ENCODE measurements at places on chromosomes 11 and 22.
A peak's percentile ranks its signal among the peaks of the same experiment; 100 is the strongest.

DNA sequence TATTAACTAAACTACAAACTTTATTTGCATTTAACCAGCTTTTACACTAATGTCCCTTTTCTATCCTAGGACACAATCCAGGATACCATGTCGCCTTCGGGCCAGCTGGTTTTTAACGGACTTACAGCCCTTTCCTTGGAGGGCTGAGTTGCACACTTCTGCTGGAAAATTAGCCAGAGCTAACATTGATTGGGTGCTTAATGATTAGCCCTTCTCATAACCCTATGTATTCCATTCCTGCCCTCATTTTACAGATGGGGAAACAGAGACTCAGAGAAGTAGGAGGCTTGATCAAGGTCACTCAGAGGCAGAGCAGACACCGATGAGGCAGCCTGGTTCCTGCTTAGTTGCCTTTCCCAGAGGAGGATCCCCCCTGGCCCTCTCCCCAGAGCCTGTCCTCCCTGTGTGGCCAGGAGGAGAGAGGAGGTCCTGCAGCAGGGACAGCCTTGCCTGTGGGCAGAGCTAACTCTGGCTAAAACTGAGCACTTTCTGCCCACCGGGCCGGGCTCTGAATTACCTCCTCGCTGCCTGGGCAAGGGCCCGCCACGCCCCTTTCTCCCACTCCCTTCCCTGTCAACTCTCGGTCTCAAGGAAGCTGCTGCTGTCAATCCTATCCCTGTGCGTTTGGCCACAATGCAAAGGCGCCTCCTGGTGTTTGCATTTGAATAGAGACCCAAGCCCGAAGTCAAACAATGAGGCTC lies 59.6 kb upstream of the PAX6 start:
- DNase-seq = peak; percentile 93

GRCh38 chr22:28413612-28414399 lies 265.8 kb downstream of the TTC28 start:
- no peak for DNase-seq

DNA sequence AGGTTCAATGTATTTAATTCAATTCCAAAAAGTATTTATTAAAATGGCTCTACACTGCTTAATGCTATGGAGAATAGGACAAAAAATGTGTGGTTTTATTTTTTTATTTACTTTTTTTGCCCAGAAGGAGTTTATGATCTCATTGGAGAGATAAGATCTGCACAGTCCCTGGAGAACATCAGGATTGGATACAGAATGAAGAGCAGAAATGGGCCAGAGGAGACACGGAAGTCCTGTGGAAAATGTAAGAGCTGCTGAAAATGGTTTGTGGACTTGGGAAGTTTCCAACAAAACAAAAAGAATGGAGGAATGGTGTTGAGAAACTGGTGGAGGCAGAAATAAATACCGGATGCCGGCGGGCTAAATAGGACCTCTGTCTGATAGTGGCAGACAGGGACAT lies 554.6 kb downstream of the OPCML start:
- DNase-seq = no peak

DNA sequence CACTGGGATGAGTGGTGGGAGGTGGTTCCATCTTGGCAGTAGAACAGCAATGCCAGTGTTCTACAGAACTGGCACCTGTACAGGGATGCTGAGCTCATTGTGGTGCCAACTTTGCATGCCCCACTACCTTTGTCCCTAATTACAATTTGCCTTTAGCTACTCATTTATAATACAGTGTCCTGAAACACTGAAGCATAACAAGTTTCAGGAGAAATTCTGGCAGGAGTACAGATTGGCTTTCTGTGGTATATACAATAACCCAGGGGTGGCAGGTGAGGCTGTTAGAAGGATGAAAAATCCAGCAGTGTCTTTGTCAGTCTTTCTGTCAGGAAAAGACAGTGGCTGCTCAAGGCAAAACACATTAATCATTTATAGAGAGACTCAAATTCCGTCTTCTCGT lies 240.3 kb downstream of the FAM76B start:
- DNase-seq = no peak

- peak; percentile 80 for DNase-seq
Measured at GRCh38 chr11:113991170-113991569, 16.3 kb downstream of the HTR3A start.

GRCh38 chr11:119853581-119854360 lies 124.8 kb upstream of the NECTIN1 start:
- DNase-seq = no peak

- no peak for DNase-seq
Measured at GRCh38 chr11:8705146-8705545, 22.6 kb downstream of the RPL27A start.

GRCh38 chr11:120305286-120305685 lies 19.8 kb upstream of the TLCD5 start:
- no peak for DNase-seq

DNA sequence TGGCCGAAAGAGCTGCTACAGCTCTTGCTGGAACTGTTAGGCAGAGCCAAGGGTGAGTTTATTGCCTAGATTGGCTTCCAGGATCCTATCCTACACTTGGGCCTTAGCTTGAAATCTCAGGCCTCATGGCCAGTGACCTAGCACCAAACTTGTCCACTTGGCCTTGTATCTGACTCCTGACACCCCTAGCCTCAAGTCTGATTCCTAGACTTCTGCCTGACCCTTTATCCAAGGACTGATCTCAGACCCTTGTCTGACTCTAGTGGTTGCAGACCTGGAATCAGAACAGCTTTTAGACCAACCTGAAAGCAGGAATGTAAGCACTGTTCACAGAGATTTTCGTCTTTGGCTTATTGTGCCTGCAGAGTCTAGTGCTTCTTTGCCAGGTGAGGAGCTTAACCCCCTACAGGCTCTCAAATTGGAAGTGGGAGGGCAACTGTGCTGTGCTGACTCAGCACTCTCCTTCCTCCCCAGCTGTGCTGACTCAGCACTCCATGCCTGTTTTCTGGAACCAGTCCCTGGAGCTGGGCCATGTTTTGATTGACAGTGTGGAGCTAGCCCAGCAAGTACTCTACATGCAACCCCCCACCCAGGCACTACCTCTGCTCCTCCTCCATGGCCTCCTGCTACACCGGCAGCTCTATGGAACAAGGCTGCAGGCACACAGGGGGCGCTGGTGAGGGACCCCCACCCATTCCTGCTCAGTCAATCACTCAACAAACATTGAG lies 35.1 kb downstream of the RRP8 start:
- DNase-seq = peak; percentile 61

DNA sequence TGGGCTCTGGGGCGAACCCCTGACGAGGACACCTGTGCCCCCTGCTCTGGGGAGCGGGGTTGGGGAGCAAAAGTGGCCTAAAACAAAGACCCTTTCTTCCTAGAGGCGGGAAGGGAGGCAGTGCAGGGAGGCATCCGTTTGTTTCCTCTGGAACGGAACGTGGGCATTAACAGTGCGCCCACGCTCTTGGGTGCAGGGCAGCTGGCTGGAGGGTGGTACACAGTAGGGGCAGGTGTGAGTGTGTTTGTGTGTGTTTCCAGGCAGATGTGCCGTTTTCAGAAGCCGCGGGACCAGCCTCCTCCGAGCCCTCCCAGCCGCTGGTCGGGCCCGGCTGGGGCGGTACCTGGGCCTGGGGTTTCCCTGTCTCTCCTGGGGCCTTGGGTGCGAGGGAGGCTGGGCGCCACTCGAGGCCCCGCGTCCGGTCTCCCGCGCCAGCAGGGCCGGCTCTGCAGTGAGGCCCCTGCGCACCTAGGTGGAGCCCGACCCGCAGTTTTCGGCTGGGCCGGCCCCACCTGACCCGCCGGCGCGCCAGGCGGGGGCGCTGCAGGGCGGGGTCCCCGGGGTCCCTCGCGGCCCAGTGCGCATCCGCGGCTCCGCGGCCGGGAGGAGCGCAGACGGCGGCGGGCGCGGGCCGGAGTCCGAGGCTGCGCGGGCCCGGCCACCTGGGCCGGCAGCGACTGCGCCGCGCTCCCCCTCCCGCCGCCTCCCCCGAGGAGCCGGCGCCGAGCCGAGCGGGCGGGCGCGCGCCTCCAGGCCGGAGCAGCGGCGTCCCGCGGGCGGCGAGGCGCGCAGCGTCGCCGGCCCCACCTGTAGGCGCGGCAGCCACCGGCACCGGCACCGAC lies 1252.7 kb downstream of the BRD1 start:
- peak; percentile 85 for DNase-seq

DNA sequence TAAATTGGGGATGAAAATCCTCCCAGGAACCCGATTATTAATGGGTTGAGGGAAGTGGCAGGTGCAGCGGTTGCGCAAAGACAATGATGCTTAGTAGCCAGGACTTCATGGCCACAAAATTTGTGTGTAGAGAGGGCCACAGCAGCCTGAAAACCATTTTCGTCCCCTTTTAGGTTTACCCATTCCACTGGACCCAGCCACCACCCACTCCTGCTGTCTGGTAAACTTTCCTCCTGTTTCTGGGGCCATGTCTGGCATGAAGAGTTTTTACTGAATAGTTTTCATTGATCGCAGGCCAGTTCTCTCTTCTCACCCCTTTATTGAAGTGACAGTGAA lies 69.5 kb upstream of the SYT13 start:
- no peak for DNase-seq

- no peak for DNase-seq
Measured at GRCh38 chr11:16805938-16806337, 67.5 kb downstream of the C11orf58 start.

DNA sequence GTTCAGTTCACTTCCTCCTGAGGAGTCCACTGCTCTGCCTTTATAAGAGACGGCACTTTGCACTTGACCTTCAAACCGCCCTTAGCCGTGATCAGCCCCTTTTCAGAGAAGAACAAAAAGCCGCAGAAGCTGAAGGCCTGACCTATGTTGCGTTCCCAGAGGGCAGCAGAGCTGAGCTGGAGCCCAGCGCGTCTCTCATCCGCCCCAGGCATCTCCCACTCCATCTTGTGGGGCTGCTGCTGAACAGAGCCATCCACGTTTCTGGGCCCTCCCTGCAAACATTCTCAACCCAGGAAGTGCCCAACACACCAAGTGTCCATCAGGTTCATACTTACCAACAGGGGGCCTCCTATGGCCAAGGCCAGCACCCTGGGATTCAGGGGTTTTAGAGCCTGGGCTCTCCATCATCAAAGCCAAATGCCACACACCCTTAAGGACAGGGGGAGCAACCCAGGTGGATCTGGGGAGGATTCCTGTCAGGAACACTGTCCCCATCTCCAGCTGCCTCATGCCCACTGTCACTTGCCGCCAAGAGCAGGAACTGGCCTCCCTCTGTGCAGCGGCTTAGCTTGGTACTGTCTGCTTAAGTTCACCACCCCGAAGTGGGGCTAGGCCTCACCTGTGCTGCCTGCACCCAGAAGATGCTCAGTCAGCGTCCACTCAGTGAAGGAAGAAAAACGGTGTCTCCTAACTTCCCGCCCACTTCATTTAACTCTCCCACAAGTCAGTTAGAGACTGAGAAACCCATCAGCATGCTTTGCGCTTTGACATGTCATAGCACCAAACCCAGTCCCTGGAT lies 16.0 kb upstream of the EFCAB6 start:
- no peak for DNase-seq

DNA sequence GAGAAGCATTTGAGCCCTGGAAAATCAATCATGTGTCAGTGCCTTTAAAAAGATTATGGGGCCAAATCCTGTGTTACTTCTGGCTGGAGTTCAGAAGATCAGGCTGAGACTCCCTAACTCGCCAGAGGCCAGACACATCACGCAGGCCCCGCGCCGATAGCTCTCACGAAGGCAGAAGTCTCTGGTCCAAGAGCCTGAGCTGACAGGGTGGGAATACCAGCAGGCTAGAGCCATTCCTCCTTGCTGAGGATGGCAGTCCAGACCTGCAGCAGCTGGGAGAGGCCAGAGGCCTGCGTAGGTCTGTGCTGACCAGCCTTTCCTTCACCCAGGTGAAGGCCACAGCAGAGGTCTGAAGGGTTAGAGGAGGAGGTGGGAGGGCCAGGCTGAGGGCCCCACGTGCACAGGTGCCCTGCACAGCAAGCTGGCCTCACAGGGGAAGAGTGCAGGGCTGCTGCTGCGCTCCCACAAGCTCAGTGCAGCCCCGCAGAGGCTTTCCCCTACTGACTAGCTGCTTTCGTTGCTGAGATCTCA lies 52.9 kb downstream of the ST14 start:
- DNase-seq = peak; percentile 48

GRCh38 chr11:45660729-45661438 lies 4.5 kb downstream of the CHST1 start:
- DNase-seq = no peak

DNA sequence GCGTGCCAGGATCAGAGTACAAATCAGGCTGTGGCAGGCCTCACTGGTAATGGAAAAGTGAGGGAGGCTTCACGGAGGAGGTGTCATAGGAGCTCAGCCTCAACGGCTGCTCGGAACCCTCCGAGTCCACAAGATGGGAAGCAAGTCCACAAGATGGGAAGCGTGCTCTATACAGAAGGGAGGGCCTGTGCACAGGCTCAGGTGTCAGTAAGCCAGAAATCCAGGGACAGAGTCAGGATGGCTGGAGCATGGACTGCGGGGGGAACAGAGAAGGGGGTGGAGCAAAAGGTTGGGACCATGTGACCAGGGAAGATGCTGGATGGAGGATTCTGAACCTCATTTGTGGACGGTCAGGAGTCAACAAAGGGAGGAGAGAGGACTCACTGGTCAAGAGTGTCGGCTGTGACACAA lies 3.4 kb upstream of the DPP3 start:
- no peak for DNase-seq

GRCh38 chr11:32215157-32215556 lies 124.3 kb downstream of the RCN1 start:
- no peak for DNase-seq
